ENCODE measurements at places on chromosomes 13 and 19.
A peak's percentile ranks its signal among the peaks of the same experiment; 100 is the strongest.

DNA sequence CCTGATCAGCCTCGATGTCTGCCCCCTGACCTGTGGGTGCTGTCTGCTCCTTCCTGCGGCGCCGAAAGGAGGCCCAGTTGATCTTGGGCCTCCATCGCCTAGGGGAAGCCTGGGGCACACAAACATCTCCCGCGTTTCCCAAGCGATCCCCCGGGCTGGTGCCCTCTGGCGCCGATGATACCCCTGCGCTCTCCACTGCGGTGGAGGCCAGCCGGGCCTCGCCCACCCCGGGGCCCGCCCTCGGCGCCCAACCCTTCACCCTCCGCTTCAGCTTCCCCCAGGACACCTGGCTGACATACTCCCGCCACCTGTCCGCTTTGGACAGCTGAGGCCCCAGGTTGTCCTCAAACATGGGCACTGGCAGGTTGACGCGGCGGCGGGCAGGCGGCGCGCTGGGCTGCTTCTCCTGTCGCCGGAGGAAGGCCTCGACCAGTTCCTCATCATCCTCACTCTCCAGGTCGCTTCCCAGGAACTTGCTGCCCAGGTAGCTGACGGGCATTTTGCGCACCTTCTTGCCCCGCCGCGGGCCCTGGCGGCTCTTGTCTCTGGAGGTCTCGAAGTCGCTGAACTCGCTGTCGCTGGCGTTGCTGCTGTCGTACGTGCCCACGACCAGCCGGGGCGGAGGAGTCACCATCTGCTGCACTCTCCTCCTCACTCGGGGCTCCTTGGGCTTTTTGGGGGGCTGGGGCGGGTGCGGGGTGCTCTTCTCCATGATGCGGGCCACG is 1.3 kb downstream of the CCDC8 start:
- H3K4me3 ChIP-seq = no peak overlapping the region
- no peaks in the 10 kb centered on the region for H3K27me3 ChIP-seq
- no peak for DNase-seq
- H3K27ac ChIP-seq = no peak overlapping the region

DNA sequence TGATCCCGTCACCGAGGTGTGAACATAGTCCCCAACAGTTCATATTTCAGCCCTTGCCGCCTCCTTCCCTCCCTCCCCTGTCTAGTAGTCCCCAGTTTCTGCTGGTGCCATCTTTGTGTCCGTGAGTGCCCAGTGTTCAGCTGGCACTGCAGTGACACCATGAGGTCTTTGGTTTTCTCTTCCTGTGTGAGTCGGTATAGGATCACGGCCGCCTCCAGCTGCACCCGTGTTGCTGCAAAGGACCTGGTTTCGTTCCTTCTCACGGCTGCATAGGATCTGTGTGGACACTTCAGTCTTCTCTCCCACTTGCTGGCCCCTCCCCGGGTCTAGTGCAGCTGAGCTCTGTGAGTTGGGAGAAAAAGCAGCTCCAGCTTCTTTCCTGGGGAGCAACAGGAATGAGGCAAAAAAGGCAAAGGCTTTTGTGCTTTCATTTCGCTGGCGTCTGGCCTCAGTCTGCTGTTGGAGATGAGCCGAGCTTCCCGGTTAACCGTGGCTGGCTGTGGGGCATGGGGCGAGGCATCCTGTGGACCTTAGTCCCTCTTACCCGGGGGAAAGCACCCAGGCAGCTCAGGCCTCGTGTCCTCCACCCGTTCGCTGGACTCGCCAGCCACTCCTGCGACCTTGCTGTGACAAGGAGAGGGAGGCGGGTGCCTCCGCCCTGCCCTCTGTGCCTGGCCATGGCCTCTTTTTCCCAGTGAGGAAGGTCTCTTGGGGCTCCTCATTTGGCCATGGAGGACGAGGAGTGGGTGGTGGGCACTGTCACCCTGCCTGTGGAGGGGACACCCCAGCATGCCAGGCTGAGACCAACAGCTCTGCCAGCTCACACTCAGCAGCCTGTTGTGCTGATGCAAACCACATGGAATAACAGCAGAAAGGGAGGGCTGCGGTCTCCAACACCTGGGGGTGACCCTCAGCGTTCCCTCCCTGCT is 196.5 kb downstream of the TEX29 start:
- H3K36me3 ChIP-seq = no peaks in the 10 kb centered on the region
- H3K27ac ChIP-seq = no peak overlapping the region
- peak; percentile 20 for DNase-seq
- H3K4me1 ChIP-seq = no peaks in the 10 kb centered on the region

DNA sequence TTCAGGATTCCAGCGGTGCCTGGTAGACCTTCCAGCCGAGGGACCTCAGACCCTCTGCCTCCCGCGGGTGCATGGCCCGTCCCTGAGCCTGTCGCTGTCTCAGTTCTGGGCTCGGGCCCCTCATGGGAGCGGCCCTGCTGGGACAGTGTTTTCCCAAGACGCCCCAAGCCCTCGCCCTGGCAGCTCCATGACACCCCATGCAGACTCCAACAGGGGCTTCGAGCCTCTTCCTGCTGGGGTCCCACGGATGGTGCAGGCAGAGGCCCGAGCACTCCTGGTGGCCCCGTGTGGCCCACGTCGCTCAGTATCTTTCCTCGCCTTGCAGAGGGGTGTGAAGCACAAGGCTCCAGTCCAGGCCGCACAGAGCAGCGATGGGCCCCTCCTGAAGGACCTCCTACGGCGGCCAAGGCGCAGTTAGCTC is 88.8 kb upstream of the MCF2L start:
- H3K36me3 ChIP-seq = peaks cover 4% of the 10 kb centered on the region
- peak; percentile 26 for DNase-seq
- no peak overlapping the region for H3K27ac ChIP-seq
- H3K27me3 ChIP-seq = no peaks in the 10 kb centered on the region
- H3K4me3 ChIP-seq = no peak overlapping the region

- DNase-seq = no peak
- H3K27me3 ChIP-seq = no peaks in the 10 kb centered on the region
- peak overlapping the region; percentile 93 for H3K27ac ChIP-seq
- H3K4me1 ChIP-seq = peaks cover 45% of the 10 kb centered on the region
Observed at GRCh38 chr19:38298821-38299680, 5.0 kb upstream of the C19orf33 start.

GRCh38 chr13:45949161-45949560 is 97.6 kb upstream of the SIAH3 start:
- no peak overlapping the region for H3K4me3 ChIP-seq
- H3K4me1 ChIP-seq = no peaks in the 10 kb centered on the region
- no peaks in the 10 kb centered on the region for H3K36me3 ChIP-seq

DNA sequence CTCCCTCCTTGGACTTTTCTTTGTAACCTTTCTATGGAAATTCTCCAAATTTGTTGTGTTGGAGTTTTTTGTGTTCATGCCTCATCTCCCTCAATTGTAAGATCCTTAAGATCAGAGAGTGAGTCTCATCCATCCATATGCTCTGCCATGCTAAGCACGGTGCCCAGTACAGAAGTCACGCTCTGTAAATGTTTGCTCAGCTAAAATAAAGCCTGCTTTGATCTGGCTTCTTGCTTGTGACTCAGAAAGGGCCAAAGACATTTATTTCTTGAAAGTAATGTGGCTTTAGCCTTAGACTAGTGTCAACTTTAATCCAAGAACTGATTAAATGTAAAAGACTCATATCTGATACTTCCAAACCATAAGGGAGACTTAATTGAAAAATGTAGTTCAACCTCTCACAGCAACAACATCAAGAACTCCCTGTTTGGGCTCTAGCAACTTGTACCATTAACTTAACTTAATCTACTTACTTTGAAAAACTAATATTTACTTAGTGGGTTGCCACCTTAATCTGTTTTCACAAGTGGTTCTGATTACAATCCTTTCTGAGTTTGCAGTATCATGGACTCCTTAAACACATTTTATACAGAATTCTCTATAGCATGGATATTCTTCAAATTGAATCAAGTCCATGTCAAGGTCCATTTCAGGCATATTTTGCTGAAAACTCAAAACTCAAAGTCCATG is 100.2 kb downstream of the KL start:
- DNase-seq = no peak
- peaks cover 54% of the 10 kb centered on the region for H3K4me1 ChIP-seq
- peak overlapping the region; percentile 21 for H3K27ac ChIP-seq
- H3K4me3 ChIP-seq = no peak overlapping the region
- 0 out of 2 replicates have a peak, but pooled peaks cover 2% of the 10 kb centered on the region for H3K36me3 ChIP-seq
- H3K27me3 ChIP-seq = no peaks in the 10 kb centered on the region

DNA sequence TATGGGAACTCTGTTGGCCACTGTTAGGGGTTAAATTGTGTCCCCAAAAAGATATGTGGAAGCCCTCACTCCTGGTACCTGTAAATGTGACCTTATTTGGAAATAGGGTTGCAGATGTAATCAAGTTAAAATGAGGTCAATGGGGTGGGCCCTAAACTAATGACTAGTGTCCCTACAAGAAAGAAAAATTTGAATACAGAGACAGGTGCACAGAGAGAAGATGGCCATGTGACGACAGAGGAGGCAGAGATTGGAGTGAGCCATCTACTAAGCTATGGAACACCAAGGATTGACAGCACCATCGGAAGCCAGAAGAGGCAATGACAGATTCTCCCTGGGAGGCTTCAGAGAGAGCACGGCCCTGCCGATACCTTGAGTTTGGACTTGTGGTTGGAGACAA is 16.5 kb downstream of the POU2F2 start:
- no peak overlapping the region for H3K4me3 ChIP-seq
- no peaks in the 10 kb centered on the region for H3K4me1 ChIP-seq
- no peak overlapping the region for H3K27ac ChIP-seq
- no peaks in the 10 kb centered on the region for H3K36me3 ChIP-seq
- H3K27me3 ChIP-seq = no peaks in the 10 kb centered on the region

DNA sequence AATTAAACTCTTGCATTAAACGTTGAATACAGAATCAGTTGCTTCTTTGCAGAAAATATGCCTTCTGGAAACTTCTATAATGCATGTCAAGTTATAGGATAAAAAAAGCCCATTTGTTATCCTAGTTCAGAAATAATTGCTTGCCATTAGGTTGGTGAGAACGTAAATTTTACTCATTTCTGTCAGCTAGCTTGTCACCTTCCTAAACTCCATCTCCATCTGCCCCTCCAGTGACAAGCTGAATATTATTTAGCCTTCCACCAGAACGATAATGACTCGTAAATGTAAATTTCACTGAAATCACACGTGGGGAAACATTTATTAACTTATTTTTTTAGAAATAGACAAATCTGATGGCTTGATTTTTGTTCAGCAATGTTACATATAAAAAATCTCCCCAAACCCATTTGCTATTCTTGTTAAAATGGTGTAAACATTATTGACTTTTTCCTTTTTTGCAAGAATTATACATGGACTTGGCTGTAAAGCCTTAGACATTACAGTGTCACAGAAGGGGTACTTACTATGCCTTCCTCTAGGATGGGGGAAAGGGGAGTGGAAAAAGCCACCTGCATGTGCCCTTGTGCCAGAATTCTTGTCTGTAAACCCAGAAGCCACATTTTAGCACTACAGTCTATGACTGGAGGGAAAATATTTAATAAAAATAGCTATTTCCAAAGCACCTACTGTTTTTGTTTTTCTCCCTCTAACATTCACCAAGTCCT is 326.8 kb downstream of the OXGR1 start:
- H3K36me3 ChIP-seq = no peaks in the 10 kb centered on the region
- H3K4me1 ChIP-seq = no peaks in the 10 kb centered on the region
- no peaks in the 10 kb centered on the region for H3K27me3 ChIP-seq
- DNase-seq = no peak
- H3K4me3 ChIP-seq = no peak overlapping the region
- H3K27ac ChIP-seq = no peak overlapping the region

DNA sequence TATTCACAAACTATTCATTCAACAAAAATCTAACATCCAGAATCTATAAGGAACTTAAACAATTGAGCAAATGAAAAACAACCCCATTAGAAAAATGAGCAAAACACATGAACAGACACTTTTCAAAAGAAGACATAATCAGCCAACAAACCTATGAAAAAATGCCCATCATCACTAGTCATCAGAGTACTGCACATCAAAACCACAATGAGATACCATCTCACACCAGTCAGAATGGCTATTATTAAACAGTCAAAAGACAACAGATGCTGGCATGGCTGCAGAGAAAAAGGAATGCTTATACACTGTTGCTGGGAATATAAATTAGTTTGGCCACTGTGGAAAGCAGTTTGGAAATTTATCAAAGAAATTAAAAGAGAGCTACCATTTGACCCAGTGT is 487.6 kb downstream of the GPC6 start:
- no peaks in the 10 kb centered on the region for H3K36me3 ChIP-seq
- H3K27me3 ChIP-seq = no peaks in the 10 kb centered on the region
- DNase-seq = no peak
- H3K27ac ChIP-seq = no peak overlapping the region

DNA sequence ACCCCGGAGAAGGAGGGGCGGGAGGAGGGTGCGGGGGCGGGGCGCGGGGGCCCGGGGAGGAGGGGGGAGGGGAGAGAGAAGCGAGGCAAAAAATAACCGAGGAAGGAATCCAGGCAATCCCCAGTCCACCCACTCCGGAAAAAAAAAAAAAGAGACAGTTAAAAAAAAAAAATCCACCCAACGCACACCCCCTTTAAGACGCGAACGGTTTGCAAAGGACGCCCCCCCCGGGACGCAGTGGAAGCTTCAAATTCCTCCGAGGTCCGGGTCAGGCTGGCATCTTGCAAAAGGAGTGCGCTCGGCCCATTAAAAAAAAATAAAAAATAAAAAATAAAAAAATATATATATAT is at the start of gene CACNA1A:
TSS of gene CACNA1A (minus strand) at position 9 of the 350 bp plus-strand sequence. CDS start 255 bp downstream, outside the sequence.
- no peak for DNase-seq
- no peak within 1 kb of the TSS for H3K27ac ChIP-seq
- H3K4me3 ChIP-seq = no peak within 1 kb of the TSS
- no peaks in the 10 kb centered on the region for H3K27me3 ChIP-seq
- no peaks in the 10 kb centered on the region for H3K36me3 ChIP-seq

GRCh38 chr19:41350735-41351338 is 2.9 kb downstream of the TGFB1 start:
- H3K4me1 ChIP-seq = peaks cover 4% of the 10 kb centered on the region
- H3K27ac ChIP-seq = peak overlapping the region; percentile 4
- H3K4me3 ChIP-seq = peak overlapping the region; percentile 73
- no peaks in the 10 kb centered on the region for H3K27me3 ChIP-seq

GRCh38 chr19:46591254-46591653 is 9.9 kb upstream of the CALM3 start:
- no peaks in the 10 kb centered on the region for H3K27me3 ChIP-seq
- no peak for DNase-seq
- no peak overlapping the region for H3K27ac ChIP-seq
- H3K36me3 ChIP-seq = no peaks in the 10 kb centered on the region

- H3K4me3 ChIP-seq = no peak overlapping the region
- no peak overlapping the region for H3K27ac ChIP-seq
- no peaks in the 10 kb centered on the region for H3K36me3 ChIP-seq
- no peaks in the 10 kb centered on the region for H3K27me3 ChIP-seq
- DNase-seq = no peak
Observed at GRCh38 chr19:44738603-44739558, 9.6 kb upstream of the BCL3 start.
